ENCODE measurements at places on chromosomes 5 and 9.

DNA sequence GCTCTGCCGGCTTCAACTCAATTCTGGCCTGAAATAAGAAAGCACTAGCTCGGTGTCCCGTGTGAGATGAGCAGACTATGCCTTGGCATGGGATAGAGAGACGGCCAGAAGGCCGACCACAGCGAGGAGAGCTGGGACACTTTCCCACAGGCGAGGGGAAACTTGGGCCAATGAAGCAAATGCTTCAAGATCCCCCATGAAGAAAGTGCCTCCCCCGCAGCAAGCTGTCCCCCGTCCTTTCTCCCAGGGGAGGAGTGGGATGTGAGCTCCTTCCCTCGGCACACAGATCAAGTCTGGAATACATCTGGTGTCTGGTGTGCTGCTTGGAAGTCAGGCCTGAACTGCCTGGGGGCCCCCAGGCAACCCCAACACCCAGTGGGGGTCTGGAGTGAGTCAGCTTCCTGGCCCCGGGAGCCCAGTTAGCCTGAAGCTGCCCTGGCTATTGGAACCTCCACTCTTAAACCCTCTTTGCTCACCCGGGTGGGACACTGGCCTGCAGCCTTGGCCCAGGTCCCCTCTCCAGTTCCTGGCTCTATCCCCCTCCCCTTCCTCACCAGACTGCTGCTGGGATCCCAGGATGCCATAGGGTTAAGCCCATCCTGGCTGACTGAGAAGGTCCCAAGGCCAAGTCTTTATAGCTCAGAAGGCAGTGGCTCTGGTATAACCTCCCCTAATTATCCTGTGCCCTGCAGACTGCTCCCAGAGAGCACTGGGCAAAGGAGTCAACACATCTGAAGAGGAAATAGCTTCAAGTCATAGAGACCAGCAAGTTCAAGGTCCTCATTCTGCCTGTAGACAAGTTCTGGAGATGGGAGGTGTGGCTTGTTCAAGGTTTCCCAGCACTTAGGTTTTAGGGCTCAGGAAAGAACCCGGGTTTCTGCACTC is 205.3 kb downstream of the TTLL11 start:
- no peak for DNase-seq

DNA sequence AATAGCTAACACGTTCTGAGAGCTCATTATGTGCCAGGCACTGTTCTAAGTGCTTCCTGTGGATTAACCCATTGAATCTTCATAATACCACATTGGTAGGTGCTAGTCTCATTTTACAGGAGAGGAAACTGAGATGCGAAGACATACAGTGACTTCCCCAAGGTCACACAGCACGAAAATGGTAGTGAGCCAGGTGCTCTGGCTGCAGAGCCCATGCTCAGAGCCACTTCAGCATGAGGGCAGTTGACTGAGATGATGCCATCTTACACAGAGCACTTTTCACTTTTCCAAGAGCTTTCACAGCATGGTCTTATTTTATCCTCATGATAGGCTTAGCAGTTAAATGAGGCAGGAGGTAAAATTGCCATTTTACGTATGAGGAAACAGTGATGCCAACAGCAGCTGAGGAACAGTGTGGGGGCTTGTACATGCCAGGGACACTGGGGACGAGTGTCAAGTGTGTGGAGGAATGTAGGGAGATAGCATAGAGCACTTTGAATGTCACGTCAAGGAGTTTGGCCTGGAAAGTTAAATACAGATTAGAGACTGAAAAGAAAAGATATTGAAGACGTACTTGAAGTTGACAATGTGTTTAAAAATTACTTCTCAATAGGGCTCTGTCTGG is 180.0 kb downstream of the KIF4B start:
- no peak for DNase-seq

- no peak for DNase-seq
Measured at GRCh38 chr9:122453677-122454135, 24.0 kb downstream of the OR1J1 start.

GRCh38 chr5:9774472-9775079 is 144.4 kb upstream of the TAS2R1 start:
- DNase-seq = no peak

All from activated naive CD4-positive, alpha-beta T cell treated with anti-CD3 and anti-CD28 coated beads for 36 hours (primary cell).